Stimulated activated CD8-positive, alpha-beta memory T cell treated with anti-CD3 and anti-CD28 coated beads, Interleukin-15, amount 100 ng/mL, for 48 hours (primary cell): ENCODE measurements at places on chromosomes 12 and 14.

DNA sequence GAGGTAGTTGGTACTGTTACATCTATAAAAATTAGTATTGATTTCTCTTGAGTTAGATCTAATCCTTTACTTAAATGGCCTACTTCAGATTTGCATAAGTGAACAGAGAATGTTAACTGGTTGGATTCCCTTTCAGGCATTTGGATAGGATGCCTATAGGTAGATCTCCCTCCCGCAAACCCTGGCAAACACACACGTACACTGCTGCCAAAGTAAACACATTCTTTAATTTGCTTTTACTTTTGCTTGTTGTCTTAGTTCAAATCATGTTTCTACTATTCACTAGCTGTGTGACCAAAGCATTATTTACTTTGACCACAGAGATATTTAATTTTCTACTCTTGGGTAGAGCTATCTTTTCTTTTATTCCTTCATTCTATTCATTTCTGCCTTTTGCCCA is 936.1 kb upstream of the FBXO33 start:
- no peak for DNase-seq

- no peak for DNase-seq
Observed at GRCh38 chr14:99936056-99936455, 129.2 kb upstream of the EVL start.

GRCh38 chr14:86038387-86039042 is 508.6 kb downstream of the FLRT2 start:
- DNase-seq: no peak

DNA sequence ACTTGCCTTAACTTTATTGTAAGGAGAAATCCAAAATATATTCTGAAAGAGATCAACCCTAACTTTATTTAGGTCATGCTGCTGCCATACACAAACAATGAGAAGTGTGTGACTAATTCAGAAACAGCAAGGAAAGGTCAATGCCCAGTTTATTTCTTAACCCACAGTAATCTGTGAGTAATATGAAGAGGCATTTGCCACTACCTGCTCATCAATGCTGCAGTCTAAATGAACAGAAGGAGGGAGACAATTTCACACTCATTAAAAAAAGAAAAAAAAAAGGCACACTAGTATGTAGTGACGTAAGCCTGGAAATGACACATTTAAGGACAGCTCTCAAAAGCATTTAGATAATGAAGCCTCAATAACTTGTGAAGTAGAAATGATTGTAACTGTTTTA is 90.5 kb upstream of the FOXN3 start:
- no peak for DNase-seq

- no peak for DNase-seq
Observed at GRCh38 chr12:96007729-96008128, 11.6 kb upstream of the HAL start.

- DNase-seq: no peak
Observed at GRCh38 chr12:131927110-131928079, 1.7 kb upstream of the PUS1 start.
